ENCODE measurements at places on chromosomes 3 and 15.

GRCh38 chr3:113129168-113129567, 82.2 kb upstream of the BOC start:
- no peak for DNase-seq

DNA sequence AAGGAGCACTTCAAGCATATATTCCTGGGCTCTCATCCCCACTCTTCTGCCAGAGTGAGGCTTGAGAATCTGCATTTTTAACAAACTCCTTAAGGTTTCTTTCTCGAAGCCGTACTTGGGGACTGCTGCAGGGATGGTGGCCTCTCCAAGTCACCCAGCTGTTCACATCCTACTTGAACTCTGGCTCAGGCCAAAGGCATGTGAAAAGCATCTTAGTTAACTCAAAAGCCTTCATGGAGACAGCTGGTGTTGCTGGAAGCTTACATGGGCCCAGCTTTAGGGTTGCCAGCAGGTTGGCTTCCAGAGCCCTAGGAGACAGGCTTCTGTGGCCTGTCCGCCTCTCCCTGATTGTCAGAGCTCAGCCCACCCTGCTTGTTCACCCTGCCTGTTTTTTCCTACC, 139.2 kb downstream of the THSD4 start:
- peak; percentile 74 for DNase-seq

DNA sequence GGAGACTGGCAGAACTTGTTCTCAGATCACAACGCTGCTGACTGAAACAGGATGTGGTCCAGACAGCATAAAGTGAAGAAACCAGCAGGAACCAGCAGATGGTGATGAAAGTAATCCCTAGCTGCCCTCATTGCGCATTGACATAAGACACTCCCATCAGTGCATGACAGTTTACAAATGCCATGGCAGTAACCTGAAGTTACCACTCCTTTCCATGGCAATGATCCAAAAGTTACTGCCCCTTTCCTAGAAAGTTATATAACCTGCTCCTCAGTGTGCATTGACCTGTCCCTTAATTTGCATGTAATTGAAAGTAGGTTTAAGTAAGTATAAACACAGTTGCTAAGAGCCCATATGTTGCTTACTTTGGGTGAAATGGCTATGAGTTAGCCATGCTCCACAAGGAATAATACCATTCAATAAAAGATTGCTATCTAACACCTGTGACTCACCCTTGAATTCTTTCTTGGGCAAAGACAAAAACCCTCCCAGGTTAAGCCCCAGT, 149.1 kb upstream of the CD96 start:
- DNase-seq = no peak

- DNase-seq = no peak
Observed at GRCh38 chr3:116291141-116291540, 154.1 kb downstream of the LSAMP start.

DNA sequence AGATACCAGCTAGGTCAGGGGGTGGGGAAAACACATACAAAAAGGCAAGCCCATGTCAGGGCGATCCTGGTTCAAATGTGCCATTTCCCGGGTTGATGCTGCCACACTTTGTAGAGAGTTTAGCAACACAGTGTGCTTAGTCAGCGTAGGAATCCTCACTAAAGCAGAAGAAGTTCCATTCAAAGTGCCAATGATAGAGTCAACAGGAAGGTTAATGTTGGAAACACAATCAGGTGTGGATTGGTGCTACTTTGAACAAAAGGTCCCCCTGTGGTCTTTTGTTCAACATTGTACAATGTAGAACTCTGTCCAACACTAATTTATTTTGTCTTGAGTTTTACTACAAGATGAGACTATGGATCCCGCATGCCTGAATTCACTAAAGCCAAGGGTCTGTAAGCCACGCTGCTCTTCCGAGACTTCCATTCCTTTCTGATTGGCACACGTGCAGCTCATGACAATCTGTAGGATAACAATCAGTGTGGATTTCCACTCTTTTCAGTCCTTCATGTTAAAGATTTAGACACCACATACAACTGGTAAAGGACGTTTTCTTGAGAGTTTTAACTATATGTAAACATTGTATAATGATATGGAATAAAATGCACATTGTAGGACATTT, 28.9 kb downstream of the TPM1 start:
- no peak for DNase-seq

- DNase-seq = no peak
Observed at GRCh38 chr15:74451322-74451721, 9.6 kb downstream of the UBL7 start.

DNA sequence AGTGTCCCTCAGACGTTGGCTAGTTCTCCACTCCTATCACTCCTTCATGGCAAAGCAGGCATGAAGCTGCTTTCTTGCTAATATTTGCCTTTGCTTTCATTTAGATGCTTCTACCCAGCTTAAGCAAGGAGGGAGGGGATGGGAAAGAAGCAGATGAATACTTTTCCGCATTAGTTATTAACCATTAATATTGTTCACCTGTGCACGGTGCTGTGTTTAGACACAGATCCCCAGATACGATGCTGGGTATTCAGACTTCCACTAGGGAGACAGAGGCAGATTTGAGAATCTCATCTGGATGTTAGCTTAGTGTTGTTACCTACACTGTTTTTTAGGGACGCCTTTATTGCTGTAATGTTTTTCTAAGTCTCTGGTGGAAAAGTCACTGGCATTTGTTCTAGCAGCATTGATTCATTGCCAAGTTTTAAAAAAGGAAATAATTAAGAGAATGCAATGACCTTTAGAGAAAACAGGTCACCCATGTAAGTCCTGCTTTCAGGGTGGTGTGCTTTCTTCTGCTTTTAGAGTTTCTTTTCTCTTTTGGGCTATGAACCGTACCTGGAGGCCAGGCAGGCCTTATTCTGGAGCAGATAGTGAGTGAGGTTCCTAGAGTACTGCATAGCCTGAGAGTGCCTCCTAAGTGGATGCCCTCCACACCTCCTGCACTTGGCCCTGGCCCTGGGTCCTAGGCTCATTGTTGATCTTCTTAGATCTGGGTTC, 55.5 kb downstream of the MYZAP start:
- DNase-seq = no peak

GRCh38 chr3:167671878-167672427, 18.2 kb upstream of the WDR49 start:
- DNase-seq = no peak

GRCh38 chr15:85489773-85490493, 109.5 kb downstream of the AKAP13 start:
- no peak for DNase-seq

GRCh38 chr3:100419406-100419805, 18.1 kb downstream of the LNP1 start:
- no peak for DNase-seq

DNA sequence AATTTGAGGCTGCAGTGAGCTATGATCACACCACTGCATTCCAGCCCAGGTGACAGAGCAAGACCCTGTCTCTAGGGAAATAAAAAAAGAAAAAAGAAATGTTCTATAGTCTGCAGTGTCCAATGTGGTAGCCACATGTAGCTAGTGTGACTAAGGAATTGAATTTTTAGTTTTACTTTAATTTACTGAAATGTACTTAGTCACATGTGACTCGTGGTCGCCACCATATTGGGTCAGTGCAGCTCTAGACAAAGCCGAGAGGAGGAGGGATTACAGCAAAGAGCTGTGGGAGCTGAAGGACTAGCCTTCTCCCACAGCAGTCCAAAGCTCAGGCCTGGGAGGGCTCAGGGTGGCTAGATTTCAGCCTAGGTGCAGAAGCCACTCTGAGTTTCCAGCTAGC, 65.9 kb upstream of the NTRK3 start:
- no peak for DNase-seq

DNA sequence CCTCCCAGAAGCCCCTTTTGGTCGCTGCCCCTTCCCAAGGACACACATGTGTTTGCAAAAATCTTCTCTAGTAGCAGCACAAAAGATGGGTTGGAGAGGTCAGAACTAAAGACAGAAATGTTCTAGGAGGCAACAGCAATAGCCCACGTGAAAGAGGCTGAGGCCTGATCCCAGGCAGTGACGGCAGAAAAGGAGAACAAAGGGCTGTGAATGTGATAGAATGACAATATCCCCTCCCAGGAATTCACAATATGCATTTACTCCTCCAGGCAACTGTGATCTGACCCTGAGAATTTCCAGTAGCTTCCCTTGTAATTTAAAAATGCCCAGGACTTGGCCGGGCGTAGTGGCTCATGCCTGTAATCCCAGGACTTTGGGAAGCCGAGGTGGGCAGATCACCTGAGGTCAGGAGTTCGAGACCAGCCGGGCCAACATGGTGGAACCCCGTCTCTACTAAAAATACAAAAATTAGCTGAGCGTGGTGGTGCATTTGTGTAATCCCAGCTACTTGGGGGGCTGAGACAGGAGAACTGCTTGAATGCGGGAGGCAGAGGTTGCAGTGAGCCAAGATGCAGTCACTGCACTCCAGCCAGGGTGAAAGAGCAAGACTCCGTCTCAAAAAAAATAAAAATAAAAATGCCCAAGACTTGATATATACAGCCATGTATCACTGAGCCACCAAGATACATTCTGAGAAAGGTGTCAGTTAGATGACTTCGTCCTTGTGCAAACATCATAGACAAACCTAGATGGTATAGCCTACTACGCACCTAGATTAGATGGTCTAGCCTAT, 43.6 kb upstream of the PIAS1 start:
- DNase-seq = no peak

DNA sequence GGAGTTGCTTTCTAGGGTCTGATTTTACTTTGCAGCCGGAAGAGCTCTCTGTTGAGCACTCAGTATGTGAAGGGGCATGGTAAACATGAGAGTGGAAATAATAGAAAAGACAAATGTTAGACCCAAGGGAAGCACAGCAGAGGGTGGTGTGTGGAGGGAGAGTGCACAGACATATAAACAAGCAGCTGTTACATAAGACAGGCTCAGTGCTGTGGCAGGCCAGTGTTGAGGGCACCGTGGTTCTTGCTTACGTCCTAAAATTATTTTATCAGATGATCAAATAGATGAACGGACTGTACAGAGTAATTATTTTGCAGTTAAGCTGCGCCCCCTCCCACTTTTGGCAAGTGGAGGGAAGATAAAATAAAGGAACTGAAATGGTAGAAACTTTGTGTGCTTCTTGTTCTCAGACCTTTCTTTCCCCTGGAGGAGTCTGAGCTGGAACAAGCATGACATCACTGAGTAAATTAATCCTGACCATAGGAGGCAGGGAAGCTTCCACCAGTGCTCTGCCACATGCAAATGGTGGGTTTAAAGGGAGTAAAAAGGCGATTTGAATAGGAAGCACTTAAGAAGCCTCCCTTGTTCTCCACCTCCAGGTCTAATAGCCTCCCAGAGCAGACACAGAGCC, 205.6 kb downstream of the IL20RB start:
- peak; percentile 68 for DNase-seq

GRCh38 chr3:197444793-197445379, 110.9 kb downstream of the BDH1 start:
- no peak for DNase-seq

GRCh38 chr15:100093211-100094126, 248.3 kb downstream of the ADAMTS17 start:
- no peak for DNase-seq

GRCh38 chr3:14405360-14406238, 3.2 kb downstream of the SLC6A6 start:
- DNase-seq = no peak

- DNase-seq = no peak
Observed at GRCh38 chr15:75234191-75234810, 23.8 kb upstream of the GOLGA6C start.

GRCh38 chr3:158333736-158334135, 223.8 kb downstream of the RSRC1 start:
- no peak for DNase-seq

GRCh38 chr15:91192285-91192684, 92.2 kb downstream of the SV2B start:
- DNase-seq = no peak

GRCh38 chr15:90862964-90863778, 5.2 kb upstream of the FURIN start:
- peak; percentile 40 for DNase-seq

DNA sequence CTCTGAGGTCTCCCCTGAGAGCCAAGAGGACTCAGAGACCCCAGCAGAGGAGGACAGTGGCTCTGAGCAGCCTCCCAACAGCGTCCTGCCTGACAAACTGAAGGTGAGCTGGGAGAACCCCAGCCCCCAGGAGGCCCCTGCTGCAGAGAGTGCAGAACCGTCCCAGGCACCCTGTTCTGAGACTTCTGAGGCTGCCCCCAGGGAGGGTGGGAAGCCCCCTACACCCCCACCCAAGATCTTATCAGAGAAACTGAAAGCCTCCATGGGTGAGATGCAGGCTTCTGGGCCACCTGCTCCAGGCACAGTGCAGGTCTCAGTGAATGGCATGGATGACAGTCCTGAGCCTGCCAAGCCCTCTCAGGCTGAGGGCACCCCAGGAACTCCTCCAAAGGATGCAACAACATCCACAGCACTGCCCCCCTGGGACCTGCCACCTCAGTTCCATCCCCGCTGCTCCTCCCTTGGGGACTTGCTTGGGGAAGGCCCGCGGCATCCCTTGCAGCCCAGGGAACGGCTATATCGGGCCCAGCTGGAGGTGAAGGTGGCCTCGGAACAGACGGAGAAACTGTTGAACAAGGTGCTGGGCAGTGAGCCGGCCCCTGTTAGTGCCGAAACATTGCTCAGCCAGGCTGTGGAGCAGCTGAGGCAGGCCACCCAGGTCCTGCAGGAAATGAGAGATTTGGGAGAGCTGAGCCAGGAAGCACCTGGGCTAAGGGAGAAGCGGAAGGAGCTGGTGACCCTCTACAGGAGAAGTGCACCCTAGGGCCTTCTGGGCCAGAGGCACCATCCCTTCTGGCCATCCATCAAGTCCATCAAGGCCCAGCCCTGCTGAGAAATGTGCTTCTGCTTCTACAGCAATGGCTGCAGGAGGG, 23.6 kb downstream of the PLEKHO2 start:
- DNase-seq = peak; percentile 59

- DNase-seq = no peak
Observed at GRCh38 chr3:139388821-139389551, 461 bp downstream of the COPB2 start.

- peak; percentile 61 for DNase-seq
Observed at GRCh38 chr15:99249270-99249841, at the start of gene TTC23. TSS of gene TTC23 (minus strand) at chr15:99249581. CDS start at chr15:99228712, 20,869 bp downstream.

- DNase-seq = peak; percentile 19
Observed at GRCh38 chr15:37771465-37771864, 163.0 kb upstream of the TMCO5A start.

DNA sequence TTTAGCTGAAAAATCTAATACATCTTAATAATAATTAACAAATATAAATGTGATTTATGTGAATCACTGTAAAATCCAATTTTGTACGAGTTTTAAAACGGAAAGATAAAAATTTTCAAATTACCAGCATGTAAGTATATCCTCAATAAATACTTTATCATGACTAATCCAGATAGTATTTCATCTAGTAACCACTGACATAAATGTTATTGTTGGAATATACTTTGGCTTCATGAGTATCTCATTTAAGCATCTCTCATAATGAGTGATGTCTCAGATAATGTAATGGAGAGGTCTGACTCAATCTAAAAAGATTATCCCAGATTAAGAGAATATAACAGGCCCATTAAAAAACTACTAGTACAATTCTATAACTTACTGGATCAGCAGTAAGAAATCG, 216.3 kb downstream of the STAG1 start:
- DNase-seq = no peak

DNA sequence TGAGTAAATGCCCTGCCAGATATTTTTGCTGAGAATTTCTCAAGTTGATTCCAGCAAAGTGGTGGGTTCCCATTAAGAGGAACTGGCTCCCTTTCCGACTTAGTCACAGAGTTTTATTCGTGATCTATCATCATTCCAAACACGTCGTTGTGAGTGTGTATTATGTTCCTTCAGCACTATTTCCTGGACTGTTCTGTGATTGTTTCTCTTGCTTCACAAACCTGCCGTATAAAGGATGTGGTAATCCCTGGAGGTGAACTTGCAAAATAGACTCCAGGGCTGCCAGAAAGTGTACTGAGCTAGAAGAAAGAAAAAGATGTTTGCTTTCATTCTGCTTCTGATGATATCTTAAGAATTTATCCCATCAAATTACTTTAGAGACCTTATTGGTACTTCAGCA, 14.5 kb upstream of the CAPN3 start:
- no peak for DNase-seq
